ENCODE measurements at places on chromosomes 2 and 18.

- DNase-seq: peak; percentile 82
Measured at GRCh38 chr2:1738646-1739302, 5.5 kb downstream of the PXDN start.

GRCh38 chr2:168889635-168890005, 610 bp downstream of the SPC25 start:
- no peak for DNase-seq

DNA sequence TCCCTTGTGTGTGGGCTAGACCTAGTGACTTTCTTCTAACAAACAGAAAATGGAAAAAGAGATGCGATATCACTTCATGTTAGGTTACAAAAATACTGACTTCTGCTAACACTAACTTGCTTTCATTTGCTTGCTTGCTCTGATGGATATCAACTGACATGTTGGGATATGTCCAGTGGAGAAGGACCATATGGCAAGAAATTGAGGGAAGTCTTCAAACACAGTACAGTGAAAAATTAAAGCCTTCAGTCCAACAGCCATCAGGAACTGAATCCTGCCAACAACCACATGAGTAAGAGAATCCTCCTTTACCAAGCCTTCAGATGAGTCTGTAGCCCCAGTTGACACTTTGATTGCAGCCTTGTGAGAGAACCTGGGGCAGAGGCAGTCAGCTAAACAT, 143.9 kb downstream of the MAIP1 start:
- DNase-seq: no peak

GRCh38 chr2:29375843-29376242, 260.6 kb downstream of the CLIP4 start:
- no peak for DNase-seq

GRCh38 chr2:54164106-54164505, 48.7 kb downstream of the ACYP2 start:
- DNase-seq: no peak

DNA sequence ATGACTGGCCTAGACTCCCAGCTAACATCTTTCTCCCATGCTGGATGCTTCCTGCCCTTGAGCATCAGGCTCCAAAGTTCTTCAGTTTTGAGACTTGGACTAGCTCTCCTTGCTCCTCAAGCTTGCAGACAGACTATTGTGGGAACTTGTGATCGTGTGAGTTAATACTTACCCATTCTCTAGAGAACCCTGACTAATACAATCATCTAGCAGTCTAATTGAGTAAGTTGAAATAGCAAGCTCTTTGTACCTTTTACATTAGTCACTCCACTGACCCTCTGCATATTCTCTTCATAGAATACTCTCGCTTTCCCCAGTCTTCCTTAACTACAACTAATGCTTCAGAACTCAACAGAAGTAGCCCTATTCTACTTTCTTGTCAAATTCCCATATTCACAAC, 434.6 kb upstream of the NXPH2 start:
- no peak for DNase-seq

- DNase-seq: no peak
Measured at GRCh38 chr2:1791006-1791605, 46.8 kb upstream of the PXDN start.

DNA sequence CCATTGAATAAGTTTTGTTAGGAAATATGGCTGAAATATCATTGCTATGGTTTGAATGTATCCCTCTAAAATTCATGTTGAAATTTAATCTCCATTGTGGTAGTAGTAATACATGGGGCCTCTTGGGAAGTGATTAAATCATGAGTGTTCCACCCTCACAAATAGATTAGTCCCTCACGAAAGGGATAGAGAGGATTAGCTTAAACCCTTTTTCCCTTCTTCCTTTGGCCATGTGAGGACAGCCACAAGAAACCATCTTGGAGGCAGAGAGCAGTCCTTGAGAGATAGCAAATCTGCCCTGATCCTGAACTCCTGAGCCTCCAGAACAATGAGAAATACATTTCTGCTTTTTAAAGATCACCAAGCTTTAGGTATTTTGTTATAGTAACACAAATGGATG, 274.2 kb downstream of the CDH19 start:
- no peak for DNase-seq

- no peak for DNase-seq
Measured at GRCh38 chr18:58013241-58014211, 30.5 kb upstream of the NEDD4L start.

DNA sequence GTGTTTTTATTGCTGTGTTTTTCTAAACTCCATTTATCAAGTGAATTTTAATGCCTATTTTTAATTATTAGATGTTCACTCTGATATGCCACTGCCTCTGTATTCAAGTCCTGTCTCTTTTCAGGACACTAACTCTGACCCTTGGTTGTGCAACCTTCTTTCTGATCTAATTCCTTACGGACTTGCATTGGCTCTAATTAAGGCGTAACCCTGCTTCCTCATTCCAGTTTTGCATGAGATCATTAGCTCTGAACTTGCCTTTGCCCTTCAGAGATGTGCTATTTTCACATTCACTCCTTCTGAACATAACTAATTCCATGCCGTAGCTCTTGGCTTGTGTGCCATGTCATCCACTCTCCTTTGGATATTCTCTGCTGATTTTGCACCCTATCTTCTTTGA, 162.5 kb upstream of the TMEFF2 start:
- DNase-seq: no peak

GRCh38 chr2:8138923-8139667, 542.8 kb upstream of the ID2 start:
- no peak for DNase-seq

GRCh38 chr2:111659361-111660333, 224.3 kb downstream of the ANAPC1 start:
- DNase-seq: no peak

GRCh38 chr2:73116182-73116960, 3.6 kb upstream of the RAB11FIP5 start:
- no peak for DNase-seq

- DNase-seq: no peak
Measured at GRCh38 chr2:140247451-140248195, 1467.4 kb upstream of the NXPH2 start.

GRCh38 chr2:149451417-149452165, 121.2 kb downstream of the LYPD6 start:
- no peak for DNase-seq

DNA sequence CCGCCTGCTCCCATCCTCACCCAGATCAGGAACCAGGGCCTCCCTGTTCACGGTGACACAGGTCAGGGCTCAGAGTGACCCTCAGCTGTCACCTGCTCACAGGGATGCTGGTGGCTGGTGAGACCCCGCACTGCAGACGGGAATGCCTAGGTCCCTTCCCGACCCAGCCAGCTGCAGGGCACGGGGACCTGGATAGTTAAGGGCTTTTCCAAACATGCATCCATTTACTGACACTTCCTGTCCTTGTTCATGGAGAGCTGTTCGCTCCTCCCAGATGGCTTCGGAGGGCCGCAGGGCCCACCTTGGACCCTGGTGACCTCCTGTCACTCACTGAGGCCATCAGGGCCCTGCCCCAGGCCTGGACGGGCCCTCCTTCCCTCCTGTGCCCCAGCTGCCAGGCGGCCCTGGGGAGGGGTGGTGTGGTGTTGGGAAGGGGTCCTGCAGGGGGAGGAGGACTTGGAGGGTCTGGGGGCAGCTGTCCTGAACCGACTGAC, 31.7 kb downstream of the GPC1 start:
- DNase-seq: peak; percentile 80

DNA sequence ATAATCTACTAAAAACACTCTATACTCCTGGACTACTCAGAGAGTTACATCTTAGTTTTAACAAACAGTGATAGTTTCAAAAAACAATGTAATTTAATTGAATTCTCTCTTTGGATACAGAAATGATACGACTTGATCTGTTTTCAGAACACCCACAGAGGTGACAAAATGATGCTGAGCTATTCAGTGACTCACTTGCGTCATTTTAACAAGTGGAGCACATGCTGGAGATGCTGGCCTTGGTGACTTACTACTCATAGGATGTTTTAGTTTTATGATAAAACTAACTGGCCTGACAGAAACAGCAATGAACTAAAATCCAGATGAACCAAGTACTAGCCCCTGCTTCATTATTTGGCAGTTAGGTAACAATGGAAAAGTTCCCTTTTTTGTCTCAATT, 101.3 kb upstream of the ITGB6 start:
- DNase-seq: no peak

Measured in mesenteric fat pad (tissue), 1 donor.